Tibial artery (tissue), 4 donors: ENCODE measurements at places on chromosomes 16 and 17.

- H3K36me3 ChIP-seq = no peaks in the 10 kb centered on the region
- H3K27ac ChIP-seq = no peak overlapping the region
- no peaks in the 10 kb centered on the region for H3K27me3 ChIP-seq
- H3K4me3 ChIP-seq = no peak overlapping the region
These were observed 91.1 kb downstream of the ASIC2 start for GRCh38 chr17:33202021-33202420.

DNA sequence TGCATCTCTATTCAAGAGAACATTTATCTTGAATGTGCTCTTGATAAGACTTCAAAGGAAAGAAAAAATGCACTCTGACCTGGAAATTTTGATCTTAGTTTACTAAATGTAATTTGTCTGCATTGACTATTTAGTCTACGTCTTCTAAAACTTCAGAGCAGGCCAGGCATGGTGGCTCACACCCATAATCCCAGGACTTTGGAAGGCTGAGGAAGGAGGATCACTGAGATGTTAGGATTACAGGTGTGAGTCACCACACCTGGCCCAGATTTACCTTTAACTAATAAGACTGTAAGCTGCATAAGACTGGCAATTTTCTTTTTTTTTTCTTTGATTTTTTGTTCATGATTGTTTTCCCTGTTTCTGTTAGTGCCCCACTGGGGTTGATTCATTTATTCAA lies 18.8 kb upstream of the CIITA start:
- no peaks in the 10 kb centered on the region for H3K36me3 ChIP-seq
- H3K27ac ChIP-seq = no peak overlapping the region
- H3K4me1 ChIP-seq = no peaks in the 10 kb centered on the region
- no peaks in the 10 kb centered on the region for H3K27me3 ChIP-seq
- DNase-seq = no peak

GRCh38 chr17:72772331-72772821 lies 320.1 kb downstream of the SLC39A11 start:
- DNase-seq = no peak
- H3K27me3 ChIP-seq = no peaks in the 10 kb centered on the region
- no peaks in the 10 kb centered on the region for H3K4me1 ChIP-seq
- H3K27ac ChIP-seq = no peak overlapping the region
- H3K4me3 ChIP-seq = no peak overlapping the region

DNA sequence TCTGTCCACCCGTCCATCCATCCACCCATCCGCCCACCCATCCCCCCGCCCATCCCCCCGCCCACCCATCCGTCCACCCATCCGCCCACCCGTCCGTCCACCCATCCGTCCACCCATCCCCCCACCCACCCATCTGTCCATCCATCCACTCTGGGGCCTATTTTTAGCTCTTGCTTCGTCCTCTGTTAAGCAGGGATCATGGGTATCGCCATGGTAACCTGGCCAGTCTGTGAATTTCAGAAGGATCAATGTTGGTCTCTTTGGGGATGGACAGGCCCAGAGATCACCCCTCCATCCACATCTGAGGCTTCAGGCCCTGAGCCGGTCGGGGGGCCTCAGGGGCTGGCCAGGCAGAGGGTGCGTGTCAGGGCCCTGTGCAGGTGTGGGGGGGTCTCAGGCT lies 15.2 kb upstream of the DPEP1 start:
- H3K4me3 ChIP-seq = no peak overlapping the region
- no peaks in the 10 kb centered on the region for H3K36me3 ChIP-seq
- H3K27ac ChIP-seq = no peak overlapping the region
- no peak for DNase-seq
- H3K27me3 ChIP-seq = no peaks in the 10 kb centered on the region
- peaks cover 10% of the 10 kb centered on the region for H3K4me1 ChIP-seq

DNA sequence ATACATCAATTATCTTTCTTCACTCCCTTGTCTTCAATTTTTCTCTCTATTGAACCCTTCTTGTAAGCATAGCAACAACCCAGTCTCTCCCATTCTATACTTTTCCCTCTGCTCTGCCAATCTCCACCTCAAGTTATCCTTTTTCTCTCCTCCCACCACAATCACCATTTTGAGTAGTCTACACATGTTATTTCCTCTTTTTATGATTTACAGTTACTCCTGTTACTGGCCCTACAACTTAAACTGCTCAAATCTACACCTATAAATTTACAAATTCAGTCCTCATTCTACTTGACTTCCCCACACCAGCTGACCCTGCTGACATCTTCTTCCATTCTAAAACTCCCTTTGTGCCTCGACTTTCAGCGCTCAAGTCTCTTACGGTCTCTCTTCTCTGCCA lies 84.6 kb downstream of the SPAG9 start:
- no peak overlapping the region for H3K27ac ChIP-seq
- peaks cover 4% of the 10 kb centered on the region for H3K36me3 ChIP-seq
- no peak overlapping the region for H3K4me3 ChIP-seq
- no peaks in the 10 kb centered on the region for H3K4me1 ChIP-seq
- H3K27me3 ChIP-seq = no peaks in the 10 kb centered on the region

- H3K27ac ChIP-seq = no peak overlapping the region
- H3K4me1 ChIP-seq = no peaks in the 10 kb centered on the region
- H3K36me3 ChIP-seq = no peaks in the 10 kb centered on the region
These were observed 15.7 kb upstream of the CBX8 start for GRCh38 chr17:79812353-79813258.

- H3K4me1 ChIP-seq = peaks cover 46% of the 10 kb centered on the region
- H3K36me3 ChIP-seq = peaks cover 15% of the 10 kb centered on the region
These were observed 63.0 kb downstream of the SMG6 start for GRCh38 chr17:2240541-2240940.

GRCh38 chr17:47726796-47727703 lies 6.0 kb upstream of the TBX21 start:
- no peak for DNase-seq
- H3K4me1 ChIP-seq = peaks cover 2% of the 10 kb centered on the region
- H3K4me3 ChIP-seq = no peak overlapping the region
- no peaks in the 10 kb centered on the region for H3K36me3 ChIP-seq
- H3K27ac ChIP-seq = no peak overlapping the region
- H3K27me3 ChIP-seq = peaks cover 81% of the 10 kb centered on the region

DNA sequence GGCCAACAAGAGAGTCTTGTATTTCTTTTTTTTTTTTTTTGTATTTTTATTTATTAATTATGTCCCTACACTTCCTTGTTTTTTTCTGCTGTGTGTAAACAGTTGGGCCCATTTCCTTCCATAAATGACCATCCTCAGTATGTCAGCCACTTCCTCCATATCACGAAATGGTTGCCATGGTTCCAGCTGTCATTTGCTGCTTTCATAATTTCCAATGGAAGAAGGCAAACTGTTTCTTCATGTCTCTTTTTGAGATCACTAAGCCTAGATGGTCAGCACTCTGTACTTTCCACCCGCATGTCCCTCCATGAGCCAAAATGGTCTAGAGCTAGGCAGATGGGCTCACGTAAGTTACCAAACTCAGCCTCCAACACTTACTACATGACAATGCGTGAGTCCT lies 133.5 kb upstream of the FOXF1 start:
- no peaks in the 10 kb centered on the region for H3K4me1 ChIP-seq
- peaks cover 68% of the 10 kb centered on the region for H3K27me3 ChIP-seq
- no peak overlapping the region for H3K27ac ChIP-seq
- no peak overlapping the region for H3K4me3 ChIP-seq

DNA sequence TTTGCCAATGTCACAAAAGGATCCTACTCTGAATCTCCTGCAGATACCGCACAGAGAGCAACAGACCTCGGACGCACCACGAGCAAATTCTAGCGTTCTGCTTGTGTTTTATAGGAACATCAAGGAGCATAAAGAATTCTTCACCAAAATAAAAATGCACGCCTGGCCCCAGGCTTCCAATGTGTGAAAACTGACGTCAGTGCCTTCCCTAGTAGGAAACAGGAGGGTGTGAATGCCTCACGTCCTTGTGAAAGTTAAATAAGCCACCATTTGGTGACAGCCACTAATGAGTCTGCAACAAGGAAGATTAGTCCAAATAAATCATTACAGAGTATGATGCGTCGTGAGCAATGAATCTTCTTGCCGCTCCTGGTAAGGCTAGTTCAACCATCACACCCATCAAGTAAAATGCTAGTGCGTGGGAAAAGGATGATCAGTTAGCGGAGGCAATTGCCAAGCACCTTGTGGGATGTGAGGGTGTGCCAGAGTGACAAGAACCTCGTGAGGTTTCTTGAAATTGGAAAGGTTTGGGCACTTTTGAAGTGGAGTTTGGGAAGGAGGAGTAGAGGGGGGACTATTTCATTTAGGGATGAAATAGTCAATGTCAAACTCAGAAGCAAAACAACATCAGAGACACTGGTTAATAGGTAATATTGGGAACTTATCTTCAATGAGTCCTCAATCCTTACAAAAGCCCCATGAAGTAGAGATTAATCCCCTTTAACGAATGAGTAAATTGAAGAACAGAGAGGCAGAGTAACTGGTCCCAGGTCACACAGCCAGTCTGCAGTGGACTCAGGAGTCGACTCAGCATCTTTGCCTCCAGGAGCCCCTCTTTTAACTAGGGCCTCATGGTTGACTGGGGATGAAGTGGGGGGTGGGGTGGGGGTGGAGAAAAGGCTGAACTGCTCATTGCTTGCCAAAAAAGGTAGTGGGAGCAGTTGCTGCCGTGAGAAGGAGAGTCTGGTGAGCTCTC lies 238.8 kb downstream of the SLC39A11 start:
- H3K4me3 ChIP-seq = no peak overlapping the region
- H3K4me1 ChIP-seq = no peaks in the 10 kb centered on the region
- no peak overlapping the region for H3K27ac ChIP-seq
- H3K36me3 ChIP-seq = peaks cover 6% of the 10 kb centered on the region
- no peak for DNase-seq

DNA sequence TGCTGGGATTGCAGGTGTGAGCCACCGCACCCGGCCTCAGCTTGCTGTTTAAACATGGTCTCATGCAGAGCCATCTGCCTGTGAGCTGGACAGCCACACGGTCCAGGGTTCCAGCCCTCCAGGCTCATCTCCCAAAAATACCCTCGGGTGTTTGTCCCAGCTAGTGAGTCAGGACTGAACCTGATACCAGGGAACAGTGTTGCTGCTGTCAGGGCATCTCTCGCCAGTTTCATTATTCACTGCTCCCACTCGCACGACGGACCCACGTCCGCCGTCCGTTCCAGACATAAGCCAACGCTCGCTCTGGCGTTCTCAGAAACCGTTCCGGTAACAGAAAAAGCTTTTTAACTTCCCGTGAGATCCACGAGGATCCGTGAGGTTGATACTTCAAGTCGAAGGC lies 77.6 kb downstream of the NXN start:
- H3K4me1 ChIP-seq = no peaks in the 10 kb centered on the region
- H3K27ac ChIP-seq = peak overlapping the region; percentile 70
- H3K4me3 ChIP-seq = no peak overlapping the region
- H3K36me3 ChIP-seq = no peaks in the 10 kb centered on the region

- DNase-seq = no peak
- no peaks in the 10 kb centered on the region for H3K27me3 ChIP-seq
- H3K36me3 ChIP-seq = peaks cover 29% of the 10 kb centered on the region
- no peaks in the 10 kb centered on the region for H3K4me1 ChIP-seq
These were observed 951 bp downstream of the TMED6 start for GRCh38 chr16:69350536-69351133.

- peaks cover 18% of the 10 kb centered on the region for H3K4me1 ChIP-seq
- peak overlapping the region; percentile 83 for H3K27ac ChIP-seq
- peak overlapping the region; percentile 93 for H3K4me3 ChIP-seq
- no peaks in the 10 kb centered on the region for H3K27me3 ChIP-seq
These were observed 367 bp downstream of the MGRN1 start for GRCh38 chr16:4624827-4625559.

DNA sequence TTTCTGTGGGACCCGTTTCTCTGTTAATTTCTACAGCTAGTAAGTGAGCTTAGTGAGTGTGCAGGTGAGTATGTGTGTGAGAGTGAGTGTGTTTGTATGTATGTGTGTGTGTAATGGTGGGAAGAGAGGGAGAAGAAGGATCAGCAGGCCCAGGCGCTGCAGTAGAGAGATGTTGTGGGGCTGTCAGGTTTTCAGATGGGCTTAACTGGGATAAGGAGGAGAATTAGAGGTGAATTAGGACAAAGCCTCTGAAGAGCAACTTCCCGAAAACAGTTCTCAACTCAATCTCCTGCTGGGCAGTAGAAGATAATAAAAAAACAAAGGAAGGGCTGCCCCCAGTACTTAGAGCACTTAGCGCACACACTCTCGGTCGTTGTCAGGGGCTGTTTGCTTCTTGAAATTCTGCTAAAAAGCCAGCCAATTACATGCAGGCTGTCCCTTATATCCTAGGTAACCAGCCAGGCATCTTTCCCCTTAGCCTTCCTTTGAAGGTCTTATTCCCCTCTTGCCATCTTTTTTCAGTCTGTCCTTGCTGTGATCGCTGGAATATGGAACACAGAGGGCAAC lies 63.4 kb downstream of the CLEC16A start:
- H3K27ac ChIP-seq = no peak overlapping the region
- no peak for DNase-seq
- peaks cover 36% of the 10 kb centered on the region for H3K36me3 ChIP-seq
- H3K4me1 ChIP-seq = peaks cover 16% of the 10 kb centered on the region
- no peaks in the 10 kb centered on the region for H3K27me3 ChIP-seq

DNA sequence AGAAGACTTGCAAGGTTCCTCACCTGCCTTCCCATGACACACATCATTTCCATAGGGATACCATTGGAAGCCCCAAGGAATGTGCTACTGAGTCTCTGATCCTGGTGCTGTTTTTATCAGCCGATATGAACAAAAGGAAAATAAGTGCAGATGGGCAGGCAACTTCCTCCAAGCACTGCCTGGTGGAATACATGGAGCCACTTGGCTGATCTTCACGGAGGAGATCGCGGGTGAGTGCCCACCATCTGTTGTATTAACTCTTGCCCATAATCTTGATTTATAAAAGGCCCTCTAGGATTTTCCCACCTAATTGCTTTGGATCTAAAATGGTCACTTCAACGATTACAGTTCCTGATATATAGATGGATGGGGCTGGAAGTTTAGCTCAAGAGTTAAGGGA lies 24.7 kb upstream of the CDRT15 start:
- no peaks in the 10 kb centered on the region for H3K4me1 ChIP-seq
- H3K27me3 ChIP-seq = no peaks in the 10 kb centered on the region
- H3K27ac ChIP-seq = no peak overlapping the region
- no peak for DNase-seq
- no peaks in the 10 kb centered on the region for H3K36me3 ChIP-seq
- H3K4me3 ChIP-seq = no peak overlapping the region

- no peaks in the 10 kb centered on the region for H3K27me3 ChIP-seq
- no peak overlapping the region for H3K4me3 ChIP-seq
- no peak overlapping the region for H3K27ac ChIP-seq
- DNase-seq = no peak
These were observed 143.1 kb upstream of the CACNG5 start for GRCh38 chr17:66691644-66692420.

- peaks cover 45% of the 10 kb centered on the region for H3K4me1 ChIP-seq
- H3K4me3 ChIP-seq = peak overlapping the region; percentile 49
- no peak for DNase-seq
These were observed 409 bp upstream of the C17orf107 start for GRCh38 chr17:4898927-4899326.

- no peaks in the 10 kb centered on the region for H3K27me3 ChIP-seq
- no peak overlapping the region for H3K4me3 ChIP-seq
- H3K4me1 ChIP-seq = no peaks in the 10 kb centered on the region
- H3K27ac ChIP-seq = no peak overlapping the region
- DNase-seq = no peak
- H3K36me3 ChIP-seq = no peaks in the 10 kb centered on the region
These were observed 85.1 kb downstream of the PRKCB start for GRCh38 chr16:23920899-23921298.

- no peaks in the 10 kb centered on the region for H3K36me3 ChIP-seq
- H3K27ac ChIP-seq = no peak overlapping the region
- no peaks in the 10 kb centered on the region for H3K4me1 ChIP-seq
- no peaks in the 10 kb centered on the region for H3K27me3 ChIP-seq
These were observed 44.1 kb downstream of the PCTP start for GRCh38 chr17:55794725-55795482.

- no peak for DNase-seq
- no peaks in the 10 kb centered on the region for H3K27me3 ChIP-seq
- H3K36me3 ChIP-seq = no peaks in the 10 kb centered on the region
- no peak overlapping the region for H3K4me3 ChIP-seq
These were observed 51.5 kb upstream of the MGAT5B start for GRCh38 chr17:76816590-76817135.
